ENCODE measurements at places on chromosomes 1 and 21. TPM values are rescaled to one million over a fixed set of nuclear protein-coding genes. Genes with fewer than 3 reads are reported as not detected.
A peak's percentile ranks its signal among the peaks of the same experiment; 100 is the strongest.

DNA sequence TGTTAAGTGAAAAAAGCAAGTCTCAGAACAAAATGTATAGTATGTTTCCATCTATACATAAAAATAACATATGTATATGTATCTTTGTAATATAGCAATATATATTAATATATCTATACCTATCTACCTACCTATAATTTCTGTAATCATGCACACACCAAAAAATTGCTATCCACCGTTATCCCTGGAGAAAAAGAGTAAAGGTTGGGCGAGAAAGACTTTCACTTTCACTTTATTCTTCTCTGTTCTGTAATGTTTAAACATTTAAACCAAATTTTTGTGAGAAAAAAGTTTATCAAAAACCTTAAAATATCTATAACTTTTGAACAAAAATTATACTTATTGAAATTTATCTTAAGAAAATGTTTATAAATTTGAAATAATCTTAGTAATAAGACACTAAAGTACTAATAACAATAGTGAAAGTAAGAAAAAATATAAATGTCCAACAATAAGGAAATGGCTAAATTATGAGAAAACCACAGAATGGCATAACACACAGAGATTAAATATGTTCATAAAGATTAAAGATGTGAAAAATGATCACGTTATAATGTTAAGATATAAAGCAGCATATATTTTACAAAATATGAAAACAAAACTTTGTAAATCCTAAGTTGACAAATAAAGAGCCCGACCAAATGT is 74.0 kb upstream of the LRRC53 start:
- no peaks in the 10 kb centered on the region for H3K36me3 ChIP-seq
- H3K4me3 ChIP-seq, result peak overlapping the region; percentile 29
- no peak overlapping the region for H3K27ac ChIP-seq
- H3K27me3 ChIP-seq, result no peaks in the 10 kb centered on the region

DNA sequence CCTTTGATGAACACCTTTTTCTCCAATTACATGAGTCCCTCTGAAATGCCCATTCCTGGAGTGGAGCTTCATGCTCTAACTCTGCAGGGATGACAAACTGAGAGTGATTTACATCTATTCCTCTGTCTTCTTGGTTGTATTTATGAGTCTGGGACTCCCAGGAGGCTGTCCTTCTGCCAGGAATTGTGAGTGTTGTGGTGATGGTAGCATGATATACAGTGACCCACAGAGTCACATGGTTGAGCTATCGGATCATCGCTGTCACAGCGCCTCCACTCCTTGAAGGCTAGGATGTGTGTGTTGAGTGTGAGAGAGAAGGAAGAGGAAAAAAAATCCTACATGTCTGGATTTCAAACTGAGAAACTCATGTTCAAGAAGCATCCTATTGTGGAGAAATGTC is 163.4 kb upstream of the CACNA1E start:
- no peaks in the 10 kb centered on the region for H3K36me3 ChIP-seq
- H3K4me3 ChIP-seq, result no peak overlapping the region
- peaks cover 7% of the 10 kb centered on the region for H3K27me3 ChIP-seq
- no peak for DNase-seq
- no peak overlapping the region for H3K27ac ChIP-seq
- H3K4me1 ChIP-seq, result peaks cover 4% of the 10 kb centered on the region

DNA sequence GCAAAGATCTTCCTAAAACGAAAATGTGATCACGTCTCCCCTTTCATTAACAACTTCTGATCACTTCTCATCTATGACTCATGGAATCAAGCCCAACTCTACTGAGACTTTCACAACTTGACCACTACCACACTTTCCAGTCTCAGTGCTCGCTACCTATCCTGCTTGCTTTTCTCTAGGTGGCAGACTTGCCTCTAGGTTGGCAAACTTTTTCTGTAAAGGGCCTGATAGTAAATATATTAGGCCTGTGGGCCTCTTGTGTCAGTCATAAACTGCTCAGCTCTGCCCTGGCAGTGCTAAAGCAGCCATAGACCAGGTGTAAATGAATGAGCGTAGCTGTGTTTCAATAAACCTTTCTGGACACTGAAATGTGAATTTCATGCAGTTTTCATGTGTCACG is 21.5 kb upstream of the HMGB4 start:
- H3K27ac ChIP-seq, result no peak overlapping the region
- H3K27me3 ChIP-seq, result no peaks in the 10 kb centered on the region
- H3K4me1 ChIP-seq, result no peaks in the 10 kb centered on the region
- H3K36me3 ChIP-seq, result no peaks in the 10 kb centered on the region

DNA sequence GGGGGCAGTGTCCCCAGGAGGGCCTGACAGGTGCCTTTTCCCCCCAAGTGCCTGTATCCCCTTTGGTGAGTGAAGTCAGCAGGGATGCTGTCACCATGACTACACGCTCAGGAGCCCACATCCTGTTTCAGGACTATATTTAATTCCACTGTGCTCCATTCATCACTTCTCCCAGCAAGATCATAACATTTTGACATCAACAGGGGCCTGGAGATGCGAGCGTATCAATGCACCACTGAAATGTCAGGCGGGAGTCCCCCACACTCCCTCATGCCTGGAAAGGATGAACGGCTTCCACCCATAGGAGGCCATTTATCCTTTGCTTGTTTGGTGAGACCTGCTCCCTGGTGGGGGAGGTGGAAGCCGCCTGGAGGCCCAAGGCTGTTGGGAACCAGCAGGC is 119.1 kb downstream of the PTPRU start:
- H3K4me3 ChIP-seq, result no peak overlapping the region
- peaks cover 9% of the 10 kb centered on the region for H3K27me3 ChIP-seq
- no peak for DNase-seq
- H3K36me3 ChIP-seq, result no peaks in the 10 kb centered on the region
- no peaks in the 10 kb centered on the region for H3K4me1 ChIP-seq
- no peak overlapping the region for H3K27ac ChIP-seq

DNA sequence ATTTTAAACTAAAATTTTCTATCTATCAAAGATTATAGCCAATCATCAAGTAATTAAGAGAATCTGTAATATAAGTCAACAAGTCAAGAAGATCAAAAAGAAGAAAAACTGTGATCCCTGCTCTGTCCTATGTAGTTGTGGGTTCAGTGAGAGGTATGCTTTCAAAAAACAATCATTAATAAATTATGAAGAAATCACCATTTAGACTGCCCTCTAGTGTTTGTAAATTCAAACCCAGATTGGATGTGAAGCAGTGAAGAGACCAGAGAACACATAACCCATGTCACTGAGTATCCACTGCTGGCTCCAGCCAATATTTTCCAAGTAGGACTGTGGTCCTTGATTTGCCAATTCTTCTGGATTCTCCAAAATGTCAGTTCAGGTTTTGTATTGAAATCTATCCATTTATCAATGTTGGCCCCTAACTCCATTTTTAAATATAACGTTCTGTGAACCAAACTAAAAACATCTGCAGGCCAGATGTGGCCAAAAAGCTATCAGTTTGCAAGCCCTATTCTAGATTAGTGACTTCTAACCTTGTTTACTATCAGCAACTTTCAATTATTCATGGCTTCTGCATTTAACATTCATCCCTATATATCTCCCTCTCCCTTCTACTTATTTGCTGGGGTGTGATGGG is 467.5 kb upstream of the CXADR start:
- H3K4me1 ChIP-seq, result no peaks in the 10 kb centered on the region
- DNase-seq, result no peak
- H3K36me3 ChIP-seq, result no peaks in the 10 kb centered on the region
- no peak overlapping the region for H3K4me3 ChIP-seq
- no peak overlapping the region for H3K27ac ChIP-seq

GRCh38 chr1:63601061-63601460 is 7.8 kb downstream of the PGM1 start:
- DNase-seq, result no peak
- peak overlapping the region; percentile 69 for H3K27ac ChIP-seq
- H3K4me3 ChIP-seq, result no peak overlapping the region
- no peaks in the 10 kb centered on the region for H3K36me3 ChIP-seq

DNA sequence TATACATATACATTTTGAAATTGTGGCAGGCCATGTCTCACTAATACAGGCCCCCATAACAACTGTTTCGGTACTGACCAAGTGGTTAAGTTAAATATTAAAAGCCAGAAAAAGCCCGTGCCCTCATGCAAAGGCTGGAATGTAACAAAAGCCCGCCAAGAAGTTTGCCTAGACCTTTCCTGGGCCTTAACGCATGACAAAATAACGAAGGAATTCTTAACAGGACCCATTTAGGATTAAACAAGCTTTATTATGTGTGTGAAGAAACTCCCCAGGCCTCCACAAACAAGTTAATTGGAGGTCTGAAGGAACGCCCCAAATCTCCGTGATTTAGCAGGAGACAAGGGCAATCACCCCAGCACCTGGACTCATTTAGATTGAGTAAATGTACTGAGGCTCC is 42.4 kb downstream of the TNFSF4 start:
- no peak for DNase-seq
- H3K4me1 ChIP-seq, result no peaks in the 10 kb centered on the region
- no peaks in the 10 kb centered on the region for H3K36me3 ChIP-seq

GRCh38 chr1:16250524-16251251 is 13.7 kb upstream of the CPLANE2 start:
- peaks cover 44% of the 10 kb centered on the region for H3K4me1 ChIP-seq
- no peak overlapping the region for H3K4me3 ChIP-seq
- DNase-seq, result no peak
- H3K27me3 ChIP-seq, result no peaks in the 10 kb centered on the region

DNA sequence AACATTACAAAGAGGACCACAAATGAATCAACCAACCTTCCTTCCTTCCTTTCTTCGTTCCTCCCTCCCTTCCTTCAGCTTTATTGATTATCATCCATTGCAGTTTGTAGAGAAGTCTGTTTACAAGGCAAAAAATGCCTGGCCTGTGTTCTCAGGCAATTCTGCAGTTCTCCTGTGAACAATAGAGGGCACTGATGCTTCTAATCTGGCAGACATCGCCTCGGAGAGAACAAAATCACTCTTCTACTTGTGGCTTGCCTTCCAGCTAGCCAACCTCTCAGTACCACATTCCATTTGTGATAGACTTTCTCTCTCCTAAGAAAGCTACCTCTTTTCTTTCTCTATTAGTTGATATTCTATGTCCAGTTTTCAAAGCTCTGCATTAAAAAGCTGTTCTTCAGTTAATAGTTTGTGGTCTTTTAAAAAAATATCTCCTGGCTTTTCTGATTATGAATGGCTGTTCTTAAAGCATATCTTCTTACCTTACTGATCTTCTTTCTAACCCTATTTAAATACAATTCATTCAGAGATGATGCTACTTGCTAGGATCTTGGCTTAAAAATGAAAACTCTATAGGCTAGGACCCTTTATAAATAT is 26.9 kb upstream of the ESRRG start:
- H3K4me3 ChIP-seq, result no peak overlapping the region
- H3K36me3 ChIP-seq, result no peaks in the 10 kb centered on the region
- H3K27ac ChIP-seq, result no peak overlapping the region
- no peak for DNase-seq

DNA sequence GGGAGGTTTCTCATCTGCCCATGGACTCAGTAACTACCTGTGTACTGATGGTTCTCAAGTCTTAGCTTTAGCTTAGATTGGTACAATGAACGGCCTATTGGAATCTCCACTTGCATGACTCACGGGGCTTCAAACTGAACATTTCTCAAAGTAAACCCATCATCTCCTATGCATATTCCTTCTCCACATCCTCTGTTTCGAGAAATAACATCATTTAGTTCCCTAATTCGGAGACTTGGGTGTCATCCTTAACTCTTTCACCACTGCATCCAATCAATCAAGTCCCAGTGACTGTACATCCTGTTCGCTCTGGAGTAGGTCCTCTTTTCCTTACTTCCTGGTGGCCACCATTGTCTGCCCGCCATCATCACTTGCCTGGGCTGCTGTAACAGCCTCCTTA is 55.8 kb downstream of the LGR6 start:
- no peak overlapping the region for H3K27ac ChIP-seq
- DNase-seq, result no peak
- H3K4me1 ChIP-seq, result no peaks in the 10 kb centered on the region
- no peak overlapping the region for H3K4me3 ChIP-seq

DNA sequence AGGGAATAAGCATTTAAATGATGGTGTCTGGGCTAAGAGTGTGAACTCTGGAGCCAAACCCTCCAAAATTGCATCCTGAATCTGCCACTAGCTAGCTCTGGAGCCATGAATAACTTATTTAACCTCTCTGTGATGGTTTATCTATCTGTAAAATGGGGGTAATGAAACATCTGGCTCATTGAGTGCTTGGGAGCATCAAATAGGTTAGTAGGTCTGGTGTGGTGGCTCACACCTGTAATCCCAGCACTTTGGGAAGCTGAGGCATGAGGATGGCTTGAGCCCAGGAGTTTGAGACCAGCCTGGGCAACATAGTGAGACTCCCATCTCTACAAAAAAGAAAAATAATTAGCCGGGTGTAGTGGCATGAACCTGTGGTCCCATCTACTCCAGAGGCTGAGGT is 42.8 kb downstream of the KIF1B start:
- no peaks in the 10 kb centered on the region for H3K36me3 ChIP-seq
- H3K27me3 ChIP-seq, result no peaks in the 10 kb centered on the region
- no peak for DNase-seq
- H3K27ac ChIP-seq, result no peak overlapping the region

- H3K27me3 ChIP-seq, result no peaks in the 10 kb centered on the region
- H3K36me3 ChIP-seq, result no peaks in the 10 kb centered on the region
- H3K4me1 ChIP-seq, result peaks cover 18% of the 10 kb centered on the region
- peak overlapping the region; percentile 51 for H3K4me3 ChIP-seq
- peak; percentile 56 for DNase-seq
- H3K27ac ChIP-seq, result peak overlapping the region; percentile 53
These were observed 3.2 kb upstream of the SAMD13 start for GRCh38 chr1:84298328-84298683.

GRCh38 chr1:95512925-95513324 is 278.9 kb downstream of the RWDD3 start:
- no peak overlapping the region for H3K27ac ChIP-seq
- no peaks in the 10 kb centered on the region for H3K27me3 ChIP-seq
- H3K4me1 ChIP-seq, result no peaks in the 10 kb centered on the region
- no peaks in the 10 kb centered on the region for H3K36me3 ChIP-seq
- no peak for DNase-seq

DNA sequence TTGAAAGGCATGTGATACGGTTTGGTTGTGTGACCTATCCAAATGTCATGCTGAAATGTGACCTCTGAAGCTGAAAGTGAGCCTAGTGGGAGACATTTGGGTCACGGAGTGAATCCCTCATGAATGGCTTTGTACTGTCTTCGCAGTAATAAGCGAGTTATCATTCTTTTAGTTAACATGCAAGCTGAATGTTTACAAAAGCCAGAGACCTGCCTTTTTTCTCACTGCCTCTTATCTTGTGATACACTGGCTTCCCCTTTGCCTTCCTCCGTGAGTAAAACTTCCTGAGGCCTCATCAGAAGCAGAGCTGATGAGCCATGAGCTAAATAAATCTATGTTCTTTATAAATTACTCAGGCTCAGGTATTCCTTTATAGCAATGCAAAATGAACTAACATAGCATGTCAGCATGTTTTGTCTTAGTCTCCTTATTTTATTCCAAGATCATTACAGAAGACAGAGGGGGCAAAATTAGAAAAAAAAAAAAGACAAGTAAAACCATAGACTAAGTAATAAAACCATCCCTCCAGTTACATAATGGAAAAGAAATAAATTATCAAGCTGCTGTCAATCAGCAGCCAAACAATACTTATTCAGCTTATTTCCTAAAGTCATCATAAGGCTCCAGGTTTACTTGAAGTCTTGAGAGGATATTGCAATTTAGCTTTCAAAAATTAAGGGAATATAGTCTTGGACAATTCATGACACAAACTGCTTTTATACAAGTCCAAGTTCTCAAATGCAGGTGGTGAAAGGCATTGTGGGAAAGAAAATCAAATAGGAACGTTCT is 12.1 kb downstream of the RGS18 start:
- H3K4me1 ChIP-seq, result no peaks in the 10 kb centered on the region
- DNase-seq, result no peak
- H3K36me3 ChIP-seq, result no peaks in the 10 kb centered on the region
- no peak overlapping the region for H3K27ac ChIP-seq
- no peak overlapping the region for H3K4me3 ChIP-seq
- H3K27me3 ChIP-seq, result no peaks in the 10 kb centered on the region

Gene OLIG2
- total RNA-seq, result not detected

Gene ZC3H12A
- total RNA-seq, result 2.9 TPM

Gene KIF14
- 8.8 TPM for total RNA-seq

Gene IL20
- total RNA-seq, result not detected

Measured in liver (tissue), 10 donors.